Panc1 (cell line): ENCODE measurements at places on chromosomes 7 and 10. TPM values are rescaled to one million over a fixed set of nuclear protein-coding genes. Genes with fewer than 3 reads are reported as not detected.
A peak's percentile ranks its signal among the peaks of the same experiment; 100 is the strongest.

GRCh38 chr7:132255898-132256297 lies 320.4 kb downstream of the PLXNA4 start:
- no peak for DNase-seq

FIGNL1 gene
- 28.0 TPM for total RNA-seq

DNA sequence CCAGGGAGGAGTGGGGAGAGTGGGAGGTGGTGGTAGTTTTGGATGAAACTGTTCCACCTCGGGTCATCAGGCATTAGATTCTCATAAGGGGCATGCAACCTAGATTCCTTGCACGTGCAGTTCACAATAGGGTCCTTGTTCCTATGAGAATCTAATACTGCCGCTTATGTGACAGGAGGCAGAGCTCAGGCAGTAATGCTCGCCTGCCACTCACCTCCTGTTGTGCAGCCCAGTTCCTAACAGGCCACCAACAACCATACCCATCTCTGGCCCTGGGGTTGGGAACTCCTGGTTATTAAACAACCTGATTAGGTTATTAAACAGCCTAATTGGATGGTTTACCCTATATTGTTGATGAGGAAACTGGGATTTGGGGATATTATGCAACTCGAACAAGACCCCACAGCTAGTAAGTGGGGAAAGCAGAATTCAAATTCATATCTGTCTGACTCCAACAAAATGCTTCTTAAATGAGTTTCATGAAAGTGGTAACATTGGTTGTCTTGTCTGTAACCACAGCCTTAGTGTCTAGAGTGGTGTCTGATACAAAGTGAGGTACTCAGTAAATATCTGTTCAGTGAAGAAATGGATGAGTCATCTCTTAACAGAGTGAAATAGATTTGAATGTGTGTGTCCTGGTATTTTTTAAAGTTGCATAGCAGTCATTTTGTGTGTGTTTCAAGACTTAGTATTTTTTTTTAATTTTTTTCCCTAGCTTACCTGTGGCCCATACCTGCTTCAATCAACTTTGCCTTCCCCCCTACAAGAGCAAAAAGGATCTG lies 101.6 kb downstream of the HECTD2 start:
- no peak for DNase-seq

GRCh38 chr7:70082099-70082611 lies 483.9 kb downstream of the AUTS2 start:
- DNase-seq, result no peak

GRCh38 chr10:24360282-24361127 lies 151.6 kb downstream of the KIAA1217 start:
- peak; percentile 32 for DNase-seq

DNA sequence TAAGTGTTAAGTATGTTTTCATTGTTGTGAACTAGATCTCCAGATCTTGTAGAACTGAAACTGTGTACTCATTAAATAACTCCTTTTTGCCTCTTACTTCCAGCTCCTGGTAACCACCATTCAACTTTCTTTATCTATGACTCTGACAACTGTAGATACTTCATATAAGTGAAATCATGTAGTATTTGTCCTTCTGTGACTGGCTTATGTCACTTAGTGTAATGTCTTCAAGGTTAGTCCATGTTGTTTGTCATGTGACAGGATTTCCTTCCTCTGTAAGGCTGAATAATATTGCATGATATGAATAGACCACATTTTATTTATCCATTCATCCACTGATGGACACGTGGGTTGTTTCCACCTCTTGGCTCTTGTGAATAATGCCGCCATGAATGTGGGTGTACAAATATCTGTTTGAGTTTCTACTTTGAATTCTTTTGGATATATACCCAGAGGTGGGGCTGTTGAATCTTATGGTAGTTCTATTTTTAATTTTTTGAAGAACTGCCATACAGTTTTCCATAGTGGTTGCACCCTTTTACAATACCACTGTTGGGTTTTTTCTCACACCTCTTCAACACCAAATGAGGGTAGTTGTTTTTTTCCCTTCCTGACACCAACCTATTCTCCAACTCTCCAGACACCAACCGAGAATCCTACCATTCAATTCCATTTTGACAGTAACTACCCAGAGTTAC lies 10.7 kb upstream of the FMC1 start:
- DNase-seq, result no peak

- no peak for DNase-seq
Measured at GRCh38 chr7:25886387-25887240, 265.4 kb upstream of the NFE2L3 start.

DNA sequence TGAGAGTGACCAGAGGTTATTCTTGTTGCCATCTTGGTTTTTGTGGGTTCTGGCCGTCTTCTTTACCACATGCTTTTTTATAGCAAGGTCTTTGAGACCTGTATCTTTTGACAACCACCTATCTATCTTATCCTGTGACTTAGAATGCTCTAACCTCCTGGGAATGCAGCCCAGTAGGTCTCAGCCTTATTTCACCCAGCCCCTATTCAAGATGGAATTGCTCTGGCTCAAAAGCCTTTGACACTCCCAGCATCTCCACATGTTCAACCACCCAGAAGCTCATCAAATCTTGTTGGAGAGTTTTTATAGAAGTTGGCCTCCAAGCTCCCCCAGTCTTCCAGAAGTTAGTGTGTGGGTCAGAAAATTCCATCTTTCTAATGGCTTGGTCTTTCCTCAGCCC lies 464.3 kb upstream of the NRP1 start:
- DNase-seq, result no peak
